ENCODE measurements at places on chromosomes 16 and 17.

DNA sequence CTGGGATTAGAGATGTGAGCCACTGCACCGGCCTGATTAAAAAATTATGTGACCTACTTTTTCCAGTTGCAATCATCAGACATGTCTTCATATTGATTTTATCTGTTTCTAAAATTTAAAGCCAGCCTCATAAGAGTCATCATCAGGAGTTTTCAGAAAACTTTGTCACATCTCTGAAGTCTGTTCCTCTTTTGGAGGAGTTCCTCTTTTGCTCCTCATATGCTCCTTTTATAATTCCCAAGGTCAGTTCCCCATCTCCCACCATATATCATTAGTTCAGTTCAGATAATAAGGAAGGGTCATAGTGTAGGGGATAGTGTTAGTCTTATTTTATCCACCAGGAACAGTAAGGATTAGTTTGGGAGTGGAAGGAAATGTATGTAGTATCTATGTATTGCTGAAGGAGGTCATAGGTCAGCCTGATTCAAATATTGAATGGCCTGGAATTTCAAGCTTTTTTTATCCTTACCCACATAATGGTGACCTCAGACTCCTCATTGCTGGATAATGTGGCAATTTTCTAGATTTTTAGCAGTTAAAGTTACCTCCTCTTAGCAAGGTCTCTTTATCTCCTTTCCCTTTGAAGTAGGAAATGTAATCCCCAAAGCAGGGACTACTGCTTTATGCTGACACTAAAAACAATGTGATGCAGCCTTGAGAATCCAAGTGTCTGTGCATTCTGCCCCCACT lies 13.8 kb upstream of the DUSP14 start:
- no peak for DNase-seq

- DNase-seq, result no peak
Observed at GRCh38 chr16:17339764-17340541, 130.8 kb downstream of the XYLT1 start.

- no peak for DNase-seq
Observed at GRCh38 chr16:50096791-50097190, 31.0 kb downstream of the HEATR3 start.

DNA sequence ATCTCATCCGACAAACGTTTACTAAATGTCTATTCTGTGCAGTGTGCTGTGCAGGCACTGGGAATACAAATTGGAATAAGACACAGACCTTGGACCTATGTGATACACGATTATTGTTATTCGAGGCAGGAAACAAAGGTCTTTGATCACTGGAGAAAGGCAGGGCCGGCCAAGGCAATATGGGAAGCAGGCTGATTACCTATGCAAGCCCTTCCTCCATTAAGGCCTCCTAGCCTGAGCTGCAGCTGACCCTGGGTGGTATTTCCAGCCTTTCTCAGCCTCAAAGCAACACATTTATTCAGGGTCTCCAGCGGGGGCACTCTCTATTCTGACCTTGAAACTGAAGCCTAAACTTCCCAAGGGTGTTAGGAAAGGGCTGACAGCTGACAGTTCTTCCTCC lies 13.4 kb downstream of the ST6GALNAC1 start:
- DNase-seq, result peak; percentile 66

DNA sequence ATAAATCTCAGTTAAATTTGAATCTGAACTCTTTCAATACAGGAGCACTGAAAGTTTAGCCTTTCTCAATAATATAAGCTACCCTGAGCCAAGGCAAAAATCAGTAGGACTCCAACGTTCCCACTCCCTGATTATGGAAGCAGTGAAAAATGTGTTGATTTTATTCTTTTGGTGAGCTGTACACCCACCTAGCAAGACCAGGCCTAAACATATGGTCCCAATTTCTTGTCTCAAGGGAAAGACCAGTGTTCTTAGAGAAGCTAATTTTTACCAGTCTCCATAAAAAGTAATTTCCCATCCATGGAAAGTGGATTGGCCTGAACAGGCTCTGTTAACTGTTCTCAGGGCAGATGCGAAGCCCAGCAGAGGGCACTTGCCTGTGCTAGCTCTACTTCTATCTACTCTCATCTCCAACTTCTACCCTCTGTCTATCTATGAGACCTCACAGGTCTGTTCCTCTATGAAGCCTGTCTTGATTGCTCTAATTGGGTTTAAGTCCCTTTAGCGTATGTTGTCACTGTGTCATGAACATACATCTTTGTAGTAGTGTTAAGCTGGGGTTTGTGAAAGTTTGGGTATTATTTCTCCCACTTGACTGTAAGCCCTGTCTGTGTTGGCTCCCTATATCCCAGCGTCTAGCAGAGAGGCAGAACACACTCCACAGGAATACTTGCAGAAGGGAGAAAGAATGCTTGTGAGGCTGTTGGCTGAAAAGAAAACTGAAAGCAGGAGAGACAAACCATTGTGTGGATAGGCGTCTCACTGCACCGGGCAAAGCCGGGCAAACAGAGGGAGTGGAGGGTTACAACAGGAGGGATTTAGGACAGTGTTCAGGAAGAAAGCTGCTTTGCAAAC lies 167.1 kb upstream of the MAF start:
- DNase-seq, result peak; percentile 8

DNA sequence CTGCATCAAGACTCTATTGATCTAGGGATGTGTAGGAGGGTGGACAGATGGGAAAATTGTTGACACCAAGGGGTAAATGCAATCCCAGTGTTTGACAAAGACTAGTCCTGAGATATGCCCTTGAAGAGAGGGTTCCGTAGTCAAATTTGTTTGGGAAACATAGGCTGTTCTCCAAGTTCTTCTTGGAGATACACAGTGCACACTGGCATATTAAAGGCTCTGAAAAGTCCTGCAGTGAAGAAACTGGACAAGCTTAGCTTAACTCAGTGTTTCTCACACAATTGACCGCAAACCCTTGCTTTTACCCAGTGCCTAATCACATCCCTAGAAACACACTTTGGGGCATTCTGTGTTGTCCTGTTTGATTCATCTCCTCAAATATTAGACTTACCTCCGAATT lies 10.8 kb downstream of the DHRS7C start:
- no peak for DNase-seq

DNA sequence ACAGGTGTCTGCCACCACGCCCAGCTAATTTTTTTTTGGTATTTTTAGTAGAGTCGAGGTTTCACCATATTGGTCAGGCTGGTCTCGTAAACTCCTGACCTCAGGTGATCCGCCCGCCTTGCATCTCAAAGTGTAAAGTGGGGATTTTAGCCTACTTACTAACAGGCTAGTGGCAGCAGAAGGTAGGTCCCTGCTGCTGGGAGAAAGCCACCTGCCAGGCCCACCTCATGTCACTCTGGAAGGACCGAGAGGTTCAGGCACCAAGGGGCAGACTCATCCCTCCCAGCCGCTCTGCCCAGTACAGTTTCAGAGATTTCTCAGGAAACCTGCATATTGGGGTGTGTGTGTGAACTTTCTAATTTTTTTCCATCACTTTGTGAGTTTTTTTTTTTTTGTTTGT lies 2.1 kb upstream of the RCVRN start:
- DNase-seq, result no peak

DNA sequence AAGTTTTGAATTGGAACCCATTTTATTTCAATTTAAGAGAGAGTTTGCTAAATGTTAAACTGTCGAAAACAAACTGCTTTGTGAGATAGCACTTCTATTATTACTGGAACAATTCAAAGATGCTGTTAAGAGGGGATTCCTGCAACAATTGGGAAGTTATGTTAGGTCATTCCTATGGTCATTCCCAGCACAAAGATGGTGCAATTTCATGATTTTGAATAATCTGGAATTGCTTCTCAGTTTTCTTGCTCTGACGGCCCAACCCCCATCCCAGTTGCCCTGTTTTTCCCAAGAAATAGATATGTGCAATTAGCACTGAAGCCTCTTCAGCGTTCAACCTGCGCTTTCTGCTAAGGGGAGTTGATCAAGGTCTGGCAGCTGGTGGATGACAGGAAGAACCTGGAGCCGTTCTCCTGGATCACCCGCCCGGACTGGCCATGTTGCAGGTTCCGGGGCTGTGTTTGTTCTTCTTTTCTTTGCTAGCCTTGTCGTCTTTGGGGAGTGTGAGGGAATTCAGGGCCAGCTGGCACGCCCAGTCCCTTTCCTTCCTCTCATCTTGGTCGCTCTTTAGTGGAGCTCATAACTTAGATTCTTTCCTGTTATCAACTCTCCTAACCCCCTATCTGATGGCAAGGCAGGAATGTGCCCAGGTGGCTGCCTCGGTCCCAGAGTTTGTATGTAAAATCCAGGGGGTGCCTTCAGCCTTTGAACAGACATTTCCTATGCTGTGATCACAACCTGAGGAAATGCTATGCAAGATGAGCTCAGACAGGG lies 29.0 kb upstream of the IRF8 start:
- DNase-seq, result no peak

GRCh38 chr16:17177242-17177958 lies 293.4 kb downstream of the XYLT1 start:
- DNase-seq, result no peak
